ENCODE measurements at places on chromosomes 5 and 9.

DNA sequence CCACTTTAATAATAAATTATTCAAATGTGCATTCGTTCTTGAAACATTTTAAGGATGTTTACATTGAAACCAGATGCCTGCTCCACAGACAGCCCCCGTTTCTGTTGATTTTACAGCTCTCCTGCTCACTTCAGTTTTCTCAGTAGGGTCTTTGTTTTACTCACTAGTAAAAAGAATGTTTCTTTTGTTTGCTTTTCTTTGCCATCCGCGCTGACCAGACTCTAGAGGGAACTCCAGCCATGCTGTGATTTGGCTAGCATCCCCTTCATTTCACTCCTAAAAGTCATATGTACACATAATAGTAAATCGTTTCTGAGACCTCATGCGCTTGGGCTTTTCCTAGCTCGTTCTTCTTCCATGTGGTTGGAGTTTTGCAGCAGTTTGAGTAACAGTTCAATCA, 28.7 kb upstream of the PALM2AKAP2 start:
- DNase-seq, result no peak

- DNase-seq, result no peak
These were observed 231.3 kb downstream of the FSTL4 start for GRCh38 chr5:133381041-133381440.

DNA sequence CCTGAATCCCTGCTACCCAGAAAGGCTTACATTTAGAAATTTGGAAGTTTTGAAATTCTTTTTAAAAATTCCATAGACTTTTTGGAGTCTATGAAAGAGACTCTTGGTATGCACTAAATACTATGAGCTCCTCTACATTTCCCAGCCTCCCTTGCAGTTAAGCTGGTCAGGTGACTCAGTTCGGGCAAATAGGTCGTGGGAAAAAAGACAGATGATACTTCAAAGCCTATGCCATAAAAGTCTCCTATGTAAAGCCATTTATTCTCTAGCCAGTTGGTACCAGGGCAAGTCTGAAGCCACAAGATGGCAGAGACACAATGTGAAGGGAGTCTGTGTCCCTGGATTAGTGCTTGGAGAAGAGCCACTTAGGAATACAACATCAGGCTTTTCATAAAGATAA, 101.8 kb downstream of the BOD1 start:
- DNase-seq, result no peak

GRCh38 chr9:128688501-128689292, at the start of gene SET:
SET (plus strand) TSS chr9:128689222; CDS start chr9:128689583, 361 bp downstream.
- DNase-seq, result peak; percentile 85

- no peak for DNase-seq
These were observed 18.1 kb upstream of the CLK4 start for GRCh38 chr5:178644826-178645545.

DNA sequence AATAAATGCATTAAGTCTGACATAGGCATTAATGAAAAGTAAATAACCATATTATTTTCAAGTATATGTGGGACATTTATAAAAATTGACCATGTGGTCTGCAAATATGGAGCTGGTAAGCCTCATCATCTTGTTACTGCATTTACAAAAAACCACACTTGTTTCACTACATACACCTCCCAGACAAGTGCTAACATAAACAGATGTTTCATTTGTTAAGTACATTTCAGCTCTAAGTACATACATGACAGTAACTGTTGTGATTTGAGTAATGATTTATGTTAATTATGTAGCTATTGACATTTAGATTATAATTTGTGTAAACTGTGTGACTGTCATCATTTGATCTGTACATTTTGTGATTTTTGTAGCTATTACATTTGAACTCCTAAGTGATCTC, 13.9 kb downstream of the IDNK start:
- no peak for DNase-seq
